ENCODE measurements at places on chromosomes 7 and 10.

GRCh38 chr7:46557295-46557711, 636.2 kb upstream of the IGFBP3 start:
- no peak for DNase-seq

GRCh38 chr7:37450035-37450434, 1.4 kb upstream of the ELMO1 start:
- no peak for DNase-seq

GRCh38 chr10:132703419-132704007, 82.4 kb downstream of the NKX6-2 start:
- no peak for DNase-seq

DNA sequence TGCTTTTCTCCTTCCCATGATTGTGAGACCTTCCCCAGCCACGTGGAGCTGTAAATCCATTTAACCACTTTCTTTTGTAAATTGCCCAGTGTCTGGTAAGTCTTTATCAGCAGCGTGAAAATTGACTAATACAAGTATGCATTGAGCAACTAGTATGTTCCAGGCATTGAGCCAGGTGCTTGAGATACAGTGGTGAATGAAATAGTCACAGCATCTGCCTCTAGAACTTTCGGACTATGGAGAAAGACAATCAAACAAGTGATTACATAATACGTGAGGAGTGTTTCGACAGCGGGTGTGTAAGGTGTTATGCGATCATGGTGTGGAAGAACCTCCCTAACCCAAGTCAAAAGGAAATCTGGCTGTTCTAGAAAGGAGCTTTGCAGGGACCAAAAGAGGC, 21.6 kb upstream of the NUP205 start:
- DNase-seq = no peak

GRCh38 chr7:144086730-144087129, 652 bp downstream of the OR2A12 start:
- DNase-seq = no peak

DNA sequence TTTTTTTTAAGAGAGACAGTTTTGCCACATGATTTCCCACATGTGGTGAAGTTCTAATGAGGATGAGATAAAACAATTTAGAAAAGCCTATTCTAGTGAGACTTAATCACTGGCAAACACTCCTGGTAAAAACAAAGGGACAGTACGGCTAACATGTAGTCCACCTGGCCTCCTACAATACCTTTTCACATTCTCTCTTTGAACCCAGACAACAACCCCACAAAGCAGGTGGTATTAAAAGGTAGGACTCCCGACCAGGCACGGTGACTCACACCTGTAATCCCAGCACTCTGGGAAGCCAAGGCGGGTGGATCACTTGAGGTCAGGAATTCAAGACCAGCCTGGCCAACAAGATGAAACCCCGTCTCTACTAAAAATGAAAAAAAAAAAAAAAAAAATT, 12.4 kb downstream of the PARD3 start:
- no peak for DNase-seq

DNA sequence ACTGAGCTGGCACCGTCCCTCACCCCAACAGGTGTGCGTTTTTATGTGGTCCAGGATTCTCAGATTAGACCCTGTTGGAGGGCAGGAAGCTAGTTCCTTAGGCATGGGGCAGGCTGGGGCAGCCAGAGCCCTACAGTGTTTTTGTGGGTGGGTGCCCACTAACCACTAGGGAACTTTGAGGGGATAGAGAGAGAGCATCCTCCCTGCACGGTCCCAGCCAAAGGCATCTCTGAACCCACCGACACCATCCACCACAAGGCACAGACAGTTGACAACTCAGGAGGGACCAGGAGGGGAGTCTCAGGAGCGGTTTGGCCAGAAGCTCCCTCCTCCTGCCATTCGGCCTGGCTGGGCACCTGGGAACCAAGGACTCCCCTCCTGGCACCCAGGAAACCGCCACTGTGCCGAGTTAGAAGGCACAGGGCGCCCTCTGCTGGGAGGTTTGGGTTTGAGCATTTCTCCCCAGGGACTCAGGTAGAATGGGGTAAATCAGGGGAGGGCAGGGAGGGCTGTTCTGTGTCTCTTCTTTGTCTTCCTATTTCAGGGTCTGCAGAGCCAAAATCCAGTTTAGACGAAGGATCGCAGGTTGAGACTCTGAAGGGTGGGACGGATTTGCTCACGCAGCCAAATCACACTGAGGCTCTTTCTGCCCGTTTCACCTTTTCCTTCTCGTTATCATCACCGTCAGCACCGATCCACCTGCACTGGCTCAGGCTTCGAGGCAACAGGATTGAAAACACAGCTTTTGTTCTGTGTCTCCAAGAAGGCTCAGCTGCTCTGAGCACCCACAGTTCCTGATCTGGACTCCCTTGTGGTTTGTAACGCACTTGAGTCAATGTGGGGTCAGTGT, 84.8 kb upstream of the COL13A1 start:
- DNase-seq = no peak

GRCh38 chr7:78487464-78487863, 688.9 kb downstream of the PHTF2 start:
- DNase-seq = no peak

GRCh38 chr10:119621078-119621384, 24.3 kb upstream of the TIAL1 start:
- DNase-seq = no peak

- no peak for DNase-seq
These were observed 70.2 kb downstream of the GRB10 start for GRCh38 chr7:50712252-50713122.

GRCh38 chr10:118783776-118784545, 29.2 kb upstream of the CACUL1 start:
- no peak for DNase-seq

DNA sequence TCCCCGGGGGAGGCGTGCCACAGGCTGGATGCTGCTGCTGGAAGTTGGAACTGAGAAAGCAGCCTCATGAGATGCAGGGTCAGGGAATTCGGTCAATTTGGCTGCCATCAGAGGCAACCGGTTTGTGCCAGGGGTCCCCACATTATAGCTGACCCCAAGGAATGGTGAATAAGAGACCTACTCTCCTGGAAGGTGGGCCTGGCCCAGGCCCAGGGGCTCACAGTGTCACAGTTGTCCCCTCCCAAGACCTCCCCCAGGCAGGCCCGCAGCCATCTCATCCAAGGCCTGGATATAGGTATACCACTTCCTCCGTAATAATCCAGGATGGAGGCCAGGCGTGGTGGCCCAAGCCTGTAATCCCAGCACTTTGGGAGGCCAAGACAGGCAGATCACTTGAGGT, 114.6 kb downstream of the NPTX2 start:
- DNase-seq = no peak

- no peak for DNase-seq
These were observed 278.6 kb downstream of the SEMA3D start for GRCh38 chr7:84908196-84908793.

DNA sequence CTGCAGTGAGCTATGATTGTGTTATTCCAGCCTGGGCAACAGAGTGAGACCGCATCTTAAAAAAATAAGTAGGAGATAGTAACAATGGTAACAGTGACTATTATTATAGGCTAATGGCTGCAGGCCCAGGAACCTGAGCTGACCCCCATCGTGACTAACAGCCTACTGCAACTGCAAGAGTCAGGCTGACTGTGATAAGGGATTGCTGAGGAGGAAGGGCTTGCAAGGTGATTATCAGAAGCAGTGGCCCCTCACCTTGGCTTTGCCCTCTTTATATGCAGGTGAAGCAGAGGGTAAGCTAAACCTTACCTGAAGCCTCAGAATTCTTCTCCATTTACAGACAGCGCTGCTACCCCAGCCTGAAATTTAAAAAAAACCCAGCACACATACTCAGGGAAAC, 83.9 kb upstream of the SDK1 start:
- DNase-seq = no peak

GRCh38 chr7:118286131-118286530, 61.6 kb downstream of the ANKRD7 start:
- DNase-seq = no peak

DNA sequence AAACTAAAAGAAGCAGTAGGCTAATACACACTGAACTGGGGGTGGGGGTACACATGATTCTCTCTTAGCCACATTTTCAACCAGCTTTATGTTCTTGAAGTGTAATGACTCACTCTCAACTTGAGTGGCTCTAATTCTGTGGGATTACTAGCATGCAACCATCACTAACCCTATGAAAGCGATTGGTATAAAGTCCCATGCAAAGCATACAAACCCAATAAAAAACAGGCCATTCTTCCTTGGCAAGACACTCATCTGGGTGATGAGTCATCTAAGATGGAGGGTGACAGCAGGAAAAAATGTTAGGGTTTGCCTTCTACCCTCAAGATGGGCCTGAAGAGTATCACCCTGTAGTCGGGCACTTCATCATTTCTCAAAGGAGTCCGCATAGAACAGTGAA, 14.9 kb upstream of the PON3 start:
- DNase-seq = no peak

DNA sequence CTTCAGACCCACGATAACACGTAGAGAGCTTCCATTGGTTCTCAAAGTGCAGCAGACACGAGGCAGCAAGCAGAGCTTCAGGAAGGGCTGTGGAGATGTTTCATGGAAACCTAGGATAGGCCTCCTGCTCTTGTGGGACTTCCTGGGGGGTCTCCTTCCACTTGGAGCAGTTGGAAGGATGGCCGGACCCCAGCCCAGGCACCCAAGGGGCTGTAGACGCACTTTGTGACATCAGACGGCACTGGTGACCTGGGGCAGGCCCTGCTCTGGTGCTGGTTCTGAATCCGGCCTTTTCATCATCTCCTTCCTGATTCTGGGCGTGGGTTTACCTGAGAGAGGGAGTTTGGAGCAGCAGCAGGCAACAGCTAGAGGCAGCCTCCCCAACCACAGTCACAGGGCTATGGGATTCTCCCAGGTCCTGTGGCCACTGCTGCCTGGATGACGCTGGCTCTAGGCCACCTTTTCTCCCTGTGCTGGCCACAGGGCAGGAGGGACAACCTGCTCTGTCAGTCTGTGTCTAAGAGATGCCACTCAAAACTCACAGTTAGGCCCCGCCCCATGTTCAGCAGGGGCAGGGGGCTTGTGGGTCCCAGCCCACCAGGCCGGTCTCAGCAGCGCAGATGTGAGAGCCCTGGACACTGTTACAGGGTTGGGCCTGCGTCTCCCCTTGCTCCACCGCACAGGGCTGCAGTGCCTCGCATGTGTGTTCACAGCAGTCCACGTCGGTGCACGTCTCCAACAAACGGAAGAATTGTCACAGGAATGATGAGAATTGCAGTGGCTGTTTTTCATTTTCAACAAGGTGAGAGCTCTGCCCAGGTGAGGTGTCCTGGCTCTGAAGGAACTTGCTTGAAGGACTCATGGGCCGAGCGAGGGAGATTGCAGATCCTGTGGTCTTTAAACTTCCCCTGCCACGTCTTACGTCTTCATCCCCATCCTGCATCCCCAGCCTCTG, 569.3 kb downstream of the TCERG1L start:
- DNase-seq = no peak

DNA sequence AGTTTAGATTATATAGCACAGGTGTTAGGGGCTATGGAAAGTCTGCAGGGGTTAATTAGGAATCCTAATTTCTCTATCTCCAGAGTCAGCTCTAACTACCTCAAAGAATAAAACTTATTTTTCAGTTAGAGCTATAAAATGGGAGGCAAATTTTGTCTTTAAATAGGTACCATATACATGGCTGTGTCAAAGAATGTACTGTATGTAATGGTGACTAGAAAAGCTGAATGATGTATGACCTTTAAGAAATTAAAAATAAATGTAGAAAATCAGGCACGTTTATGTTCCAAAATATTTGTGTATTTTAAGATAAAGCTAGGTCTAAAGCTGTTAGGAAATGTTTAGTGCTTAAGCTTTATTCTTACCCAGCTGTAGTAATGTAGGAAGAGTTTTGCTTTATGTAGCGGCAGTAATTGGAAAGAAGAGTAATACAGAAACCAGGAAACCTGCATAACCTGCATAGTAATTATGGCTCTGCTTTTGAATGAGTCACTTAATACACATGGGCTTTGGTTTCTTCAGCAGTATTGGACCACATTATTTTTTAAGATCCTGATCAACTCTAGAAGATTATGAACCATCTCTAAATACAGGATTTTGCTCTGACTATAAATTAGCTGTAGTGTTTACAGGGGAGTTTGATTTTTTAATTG, 85.0 kb downstream of the KMT2E start:
- DNase-seq = no peak

DNA sequence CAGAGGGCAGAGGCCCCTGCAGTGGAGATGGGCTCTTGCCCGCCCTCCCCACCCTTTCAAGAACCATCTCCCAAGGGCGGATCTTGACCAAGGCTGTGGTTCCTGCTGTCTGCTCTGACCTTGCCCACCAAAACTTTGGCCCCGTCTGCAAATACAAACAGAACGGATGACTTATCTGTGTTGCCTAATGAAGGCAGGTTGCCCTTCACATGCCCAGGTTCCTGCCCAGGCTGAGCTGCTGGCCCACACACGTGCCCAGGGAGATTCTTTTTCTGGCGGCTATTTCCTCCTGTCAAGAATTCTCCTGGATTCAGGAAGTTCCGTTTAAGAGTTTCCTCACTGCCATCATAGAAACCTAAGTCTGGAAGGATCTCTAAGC, 78.3 kb downstream of the PROSER2 start:
- DNase-seq = no peak

- DNase-seq = no peak
These were observed 53.5 kb upstream of the TNRC18 start for GRCh38 chr7:5477126-5477525.

DNA sequence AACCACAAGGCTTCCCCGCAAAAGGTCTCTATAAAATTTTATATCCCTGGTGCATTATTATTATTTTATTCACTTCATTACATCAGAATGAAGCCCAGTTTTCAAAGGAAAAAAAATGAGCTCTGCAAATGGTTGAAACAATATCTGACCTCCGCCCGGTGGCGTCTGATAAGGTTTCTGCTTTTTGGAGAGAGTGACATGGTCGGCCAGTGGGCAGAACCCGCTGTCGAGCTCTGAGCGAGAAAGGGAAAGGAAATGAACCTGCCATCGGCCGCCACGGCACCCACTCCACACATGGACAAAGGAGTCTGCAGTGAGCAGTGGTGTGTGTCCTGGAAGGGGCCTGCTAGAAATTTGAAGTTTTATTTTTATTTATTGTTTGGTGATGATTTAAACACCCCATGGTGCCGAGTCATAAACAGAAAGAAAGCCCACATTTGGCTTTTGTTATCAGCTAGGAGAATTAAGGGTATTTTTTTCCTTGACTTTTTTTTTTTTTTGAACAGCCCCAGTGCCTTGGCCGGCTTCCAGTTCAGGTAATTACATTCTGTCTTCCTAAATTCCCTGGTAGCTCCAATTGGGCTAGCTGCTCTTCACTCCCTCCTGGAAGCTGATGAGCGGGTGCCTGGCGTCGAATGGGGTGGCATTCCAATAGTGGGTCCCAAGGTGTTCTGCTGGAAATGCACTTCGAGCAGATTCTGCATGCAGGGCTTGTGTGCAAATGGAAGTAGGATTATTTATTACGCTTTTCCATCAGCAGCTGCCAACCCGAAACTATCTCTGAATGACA, 149.4 kb upstream of the MKI67 start:
- no peak for DNase-seq

Data from activated naive CD4-positive, alpha-beta T cell treated with anti-CD3 and anti-CD28 coated beads, Interleukin-2, amount 50 U/mL, for 72 hours (primary cell).